Glutamatergic neuron (in vitro differentiated cells): ENCODE measurements at places on chromosomes 7 and 10.
A peak's percentile ranks its signal among the peaks of the same experiment; 100 is the strongest.

- DNase-seq = peak; percentile 24
Observed at GRCh38 chr10:108783897-108784296, 1139.4 kb downstream of the XPNPEP1 start.

- no peak for DNase-seq
Observed at GRCh38 chr10:111784946-111785465, 398.6 kb downstream of the GPAM start.

- no peak for DNase-seq
Observed at GRCh38 chr10:4003348-4003973, 218.5 kb upstream of the KLF6 start.

GRCh38 chr10:118804262-118804773, 49.5 kb upstream of the CACUL1 start:
- no peak for DNase-seq

GRCh38 chr7:17697128-17697881, 243.0 kb downstream of the SNX13 start:
- DNase-seq = no peak

DNA sequence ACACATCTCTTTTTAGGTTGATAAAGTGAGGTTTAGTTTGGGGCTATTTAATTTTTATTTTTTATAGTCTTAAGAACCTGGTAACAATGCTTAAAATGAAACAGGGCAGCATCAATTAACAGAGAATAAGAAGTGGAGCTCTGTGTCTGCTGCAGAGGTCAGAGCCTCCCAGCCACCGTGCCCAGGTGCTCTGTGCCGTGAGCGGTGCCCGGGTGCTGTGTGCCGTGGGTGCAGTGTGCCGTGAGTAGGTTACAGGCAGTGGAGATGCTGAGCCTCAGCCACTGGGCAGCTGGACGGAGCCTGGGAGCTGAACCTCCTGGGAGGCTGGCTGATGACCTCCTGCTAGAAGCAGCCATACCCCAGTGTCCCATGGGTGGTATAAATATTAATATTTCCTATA, 250.0 kb downstream of the KLF6 start:
- DNase-seq = peak; percentile 34

- DNase-seq = no peak
Observed at GRCh38 chr10:54009672-54010071, 791.4 kb downstream of the PCDH15 start.

- DNase-seq = no peak
Observed at GRCh38 chr10:21638681-21639080, 104.6 kb downstream of the MLLT10 start.

DNA sequence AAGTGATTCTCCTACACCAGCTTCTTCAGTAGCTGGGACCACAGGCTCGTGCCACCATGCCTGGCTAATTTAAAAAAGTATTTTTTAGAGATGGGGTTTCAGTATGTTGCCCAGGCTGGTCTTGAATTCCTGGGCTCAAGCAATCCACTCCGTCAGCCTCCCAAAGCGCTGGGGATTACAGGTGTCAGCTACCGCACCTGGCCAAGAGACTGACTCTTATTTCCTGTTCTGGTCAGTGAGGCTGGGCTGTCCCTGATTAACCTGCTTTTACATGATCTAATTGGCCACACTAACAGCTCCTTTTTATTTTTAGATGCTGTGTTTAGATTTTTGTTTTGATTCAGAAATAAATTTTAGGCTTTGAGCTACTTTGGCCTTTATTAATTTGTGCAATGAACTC, 203.9 kb downstream of the NXPH1 start:
- no peak for DNase-seq

- DNase-seq = no peak
Observed at GRCh38 chr10:30092151-30092790, 32.9 kb upstream of the JCAD start.

DNA sequence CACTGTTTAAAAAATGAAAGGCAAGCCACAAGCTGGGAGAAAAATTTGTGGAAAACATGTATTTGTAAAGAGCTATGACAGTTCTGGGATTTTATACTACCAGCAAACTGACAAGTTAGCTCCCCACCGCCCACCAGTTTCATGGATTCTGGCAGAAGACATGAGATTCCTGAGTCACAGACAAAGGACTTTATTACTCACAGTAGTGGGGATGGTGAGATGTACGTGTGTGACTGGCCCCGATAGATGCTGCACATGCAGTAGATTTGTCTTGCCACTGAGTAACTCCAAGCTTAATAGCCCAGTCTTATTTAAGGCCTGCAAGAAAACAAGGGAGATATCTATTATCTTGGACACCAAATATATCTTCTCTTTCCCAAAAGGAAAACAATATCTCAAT, 281.7 kb downstream of the AHR start:
- DNase-seq = no peak

DNA sequence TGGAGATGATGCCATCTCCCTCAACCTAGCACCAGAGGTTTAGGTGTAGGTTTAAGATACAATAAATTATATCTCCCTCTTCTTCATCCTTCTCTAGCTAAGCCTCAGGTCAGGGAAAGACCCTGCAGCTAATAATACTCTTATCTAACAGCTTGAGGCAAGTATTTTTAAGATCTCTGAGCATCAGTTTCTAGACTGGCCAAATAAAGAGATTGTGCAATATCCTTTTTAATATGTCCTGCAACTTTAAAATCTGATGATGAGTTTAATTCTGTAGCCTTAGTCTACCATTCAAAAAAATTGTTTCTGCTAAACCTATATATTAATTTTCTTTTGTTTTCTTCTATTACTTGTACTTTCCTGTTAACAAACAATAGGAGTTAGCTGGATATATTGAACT, 850.8 kb downstream of the GRM8 start:
- no peak for DNase-seq

- DNase-seq = no peak
Observed at GRCh38 chr10:73768881-73769280, 13.0 kb upstream of the CHCHD1 start.

- DNase-seq = no peak
Observed at GRCh38 chr7:22262538-22262937, 94.4 kb downstream of the RAPGEF5 start.

GRCh38 chr7:126040114-126041045, 1110.8 kb upstream of the POT1 start:
- peak; percentile 40 for DNase-seq

DNA sequence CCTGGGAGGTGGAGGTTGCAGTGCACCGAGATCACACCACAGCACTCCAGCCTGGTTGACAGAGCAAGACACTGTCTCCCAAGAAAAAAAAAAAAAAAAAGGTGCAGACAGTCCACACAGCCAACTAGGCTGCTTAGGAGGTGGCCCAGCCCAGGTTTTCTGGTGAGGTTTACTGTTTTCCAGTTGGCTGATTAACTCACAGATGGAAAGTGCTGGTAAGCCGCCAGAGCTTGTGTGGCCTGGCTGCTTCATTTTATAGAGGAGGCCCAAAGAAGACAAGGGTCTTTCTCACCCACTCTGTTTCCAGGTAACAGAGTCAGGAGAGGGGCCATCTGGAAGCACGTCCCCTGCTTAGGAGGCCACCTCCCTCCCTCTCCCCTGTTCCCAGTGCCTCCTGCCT, 6.2 kb downstream of the RHBDD2 start:
- no peak for DNase-seq

DNA sequence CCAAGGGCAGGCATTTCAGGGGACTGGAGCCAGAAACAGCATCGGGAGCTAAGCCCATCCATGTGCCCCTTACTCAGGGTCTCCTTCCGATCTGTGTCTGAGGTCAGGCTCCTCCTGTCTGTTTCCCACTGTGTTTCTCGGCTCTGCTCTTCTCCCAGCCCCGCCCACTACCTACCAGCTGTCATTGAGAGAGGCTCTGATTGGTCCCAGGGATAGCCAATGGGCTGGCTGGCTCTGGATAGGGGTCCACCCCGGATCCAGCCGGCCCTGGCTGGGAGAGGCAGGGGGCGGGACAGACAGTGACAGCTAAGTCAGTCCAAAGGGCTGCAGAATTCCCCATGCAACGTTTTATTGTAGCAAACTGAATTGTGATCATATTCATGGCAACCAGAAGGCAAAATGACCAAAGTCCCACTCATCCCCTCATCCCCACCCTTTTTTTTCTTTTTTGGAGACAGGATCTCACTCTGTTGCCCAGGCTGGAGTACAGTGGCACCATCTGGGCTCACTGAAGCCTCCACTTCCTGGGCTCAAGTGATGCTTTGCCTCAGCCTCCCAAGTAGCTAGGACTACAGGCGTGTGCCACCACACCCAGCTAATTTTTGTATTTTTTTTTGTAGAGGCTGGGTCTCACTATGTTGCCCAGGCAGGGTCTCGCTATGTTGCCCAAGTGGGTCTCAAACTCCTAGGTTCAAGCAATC, 76.3 kb downstream of the CLIP2 start:
- peak; percentile 91 for DNase-seq

DNA sequence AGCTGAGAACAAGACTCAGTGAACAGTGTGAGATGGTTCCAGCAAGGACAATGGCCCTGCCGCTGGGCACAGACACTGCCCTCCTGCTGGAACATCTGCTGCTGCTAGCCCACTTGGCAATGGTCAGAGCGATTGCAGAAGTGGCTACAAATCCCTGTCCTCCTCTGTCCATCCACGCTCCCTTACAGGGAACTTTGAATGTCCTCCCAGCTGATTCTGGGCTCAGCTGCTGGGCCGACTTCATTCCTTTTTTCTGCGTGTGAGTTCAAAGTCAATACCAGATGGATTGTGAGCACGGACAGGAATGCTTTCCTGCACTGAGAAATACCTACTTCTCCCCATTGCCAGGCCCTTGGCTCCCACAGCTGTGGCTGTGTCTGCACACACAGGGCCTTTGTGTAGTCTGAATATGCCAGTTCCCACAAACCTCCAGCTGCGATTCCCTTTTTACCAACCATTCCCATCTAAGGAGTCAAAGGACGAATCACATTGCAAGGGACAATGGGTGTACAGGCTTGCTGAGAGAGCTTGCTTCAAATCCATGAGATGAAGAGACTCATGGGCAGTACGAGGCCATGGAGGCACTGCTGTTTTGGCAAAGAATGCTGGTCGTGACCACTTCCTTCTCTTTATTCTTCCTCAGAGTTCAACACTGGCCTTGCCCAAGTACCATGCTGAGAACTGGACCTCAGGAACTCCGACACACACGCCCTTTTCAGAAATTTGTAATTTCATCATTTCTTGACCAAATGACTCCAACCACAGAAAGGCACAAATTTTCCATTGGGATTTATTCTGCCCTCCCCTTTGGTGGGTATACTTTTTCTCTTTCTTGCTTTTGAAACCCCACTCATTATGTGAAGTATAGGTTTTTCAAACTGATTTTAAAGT, 44.2 kb downstream of the BPGM start:
- DNase-seq = no peak

DNA sequence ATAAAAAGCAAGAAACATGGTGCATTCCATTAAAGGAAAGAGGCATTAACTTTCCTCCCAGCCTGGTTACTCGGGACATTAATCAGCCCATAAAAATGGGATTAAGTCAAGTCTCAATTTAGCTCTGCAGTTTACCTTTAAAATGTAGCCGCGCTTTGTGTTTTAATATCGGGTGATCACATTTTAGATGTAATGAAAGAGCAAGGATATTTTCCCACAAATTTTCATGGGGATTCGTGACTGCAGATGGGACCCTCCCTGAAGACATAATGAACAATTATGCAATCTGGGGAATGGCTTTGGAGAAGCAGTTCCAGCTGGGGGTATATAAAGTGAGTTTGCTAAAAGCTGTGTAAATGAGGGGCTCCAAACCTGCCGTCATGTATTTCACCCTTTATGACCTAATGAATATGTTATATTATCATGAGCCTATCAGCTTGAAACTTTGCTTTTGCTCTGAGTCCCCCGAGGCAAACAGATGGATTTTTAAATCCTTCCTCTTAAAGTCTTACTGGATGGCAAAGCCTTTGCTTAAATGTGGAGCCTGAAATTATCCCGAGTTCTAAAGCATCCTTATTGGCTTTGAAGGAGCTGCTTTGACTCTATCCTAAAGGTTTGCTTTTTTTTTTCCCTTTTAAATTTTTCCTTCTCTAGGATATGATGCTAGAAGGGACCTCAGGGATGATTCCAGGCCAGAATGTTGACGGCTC, 31.8 kb downstream of the BAMBI start:
- no peak for DNase-seq

DNA sequence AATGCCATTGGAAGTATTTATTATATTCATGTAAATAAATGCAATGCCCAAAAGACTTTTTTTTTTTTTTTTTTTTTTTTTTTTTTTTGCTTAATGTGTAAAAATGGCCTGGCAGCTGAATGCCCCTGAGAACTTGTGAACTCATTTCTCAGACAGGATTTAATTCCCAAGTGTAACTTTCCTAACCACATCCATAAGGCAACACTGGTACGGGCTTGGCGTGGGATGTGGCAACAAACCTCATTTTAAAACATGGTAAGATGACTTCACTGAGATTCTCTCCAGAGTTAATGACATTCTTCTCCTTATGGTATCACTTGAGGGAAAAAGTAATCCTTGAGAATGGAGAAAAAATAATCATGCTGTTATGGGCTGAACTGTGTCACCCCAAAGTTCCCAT, 150.4 kb downstream of the DGKI start:
- no peak for DNase-seq

- DNase-seq = no peak
Observed at GRCh38 chr7:78562191-78562590, 763.6 kb downstream of the PHTF2 start.

DNA sequence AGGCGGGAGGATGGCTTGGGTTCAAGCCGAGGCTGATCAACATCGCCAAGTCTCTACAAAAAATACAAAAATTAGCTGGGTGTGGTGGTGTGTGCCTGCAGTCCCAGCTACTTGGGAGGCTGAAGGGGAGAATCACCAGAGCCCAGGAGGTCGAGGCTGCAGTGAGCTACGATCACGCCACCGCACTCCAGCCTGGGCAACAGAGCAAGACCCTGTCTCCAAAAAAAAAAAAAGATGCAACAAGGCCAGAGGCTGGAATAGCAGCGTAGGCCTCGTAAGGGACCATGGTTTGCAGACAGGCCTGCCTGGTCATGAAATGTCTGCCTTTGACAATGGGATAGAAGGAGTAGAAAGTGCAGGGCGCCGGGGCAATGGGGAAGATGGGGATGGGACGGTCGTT, 20.0 kb downstream of the PAPOLB start:
- no peak for DNase-seq

GRCh38 chr10:29646238-29646902, 11.6 kb upstream of the SVIL start:
- DNase-seq = peak; percentile 33
